ENCODE measurements at places on chromosomes 2 and 18. TPM values are rescaled to one million over a fixed set of nuclear protein-coding genes. Genes with fewer than 3 reads are reported as not detected.

DNA sequence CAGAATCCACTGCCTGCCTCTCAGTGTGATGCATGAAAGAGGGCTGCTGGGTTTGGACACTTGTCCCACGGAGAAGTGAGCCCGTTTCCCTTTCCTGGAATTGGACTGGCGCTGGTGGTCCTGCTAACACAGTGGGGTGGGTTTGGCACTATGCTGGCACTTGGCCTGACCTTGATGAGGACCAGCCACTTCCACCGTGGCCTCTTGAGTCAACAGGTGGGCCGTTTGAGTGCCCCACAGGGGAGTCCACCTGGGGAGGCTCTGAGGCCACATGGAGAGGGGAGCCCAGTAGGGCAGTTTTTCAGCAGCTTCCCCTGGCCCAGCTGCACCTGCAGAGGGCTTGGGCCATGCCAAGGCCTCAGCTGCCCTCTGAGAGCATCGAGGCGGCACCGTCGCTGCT lies 56.5 kb downstream of the MBP start:
- no peak for DNase-seq

Gene OXER1
- total RNA-seq = 0.40 TPM

Gene MXD1
- 11.7 TPM for total RNA-seq

Gene ORMDL1
- total RNA-seq = 53.7 TPM

- DNase-seq = no peak
These were observed 33.6 kb upstream of the VWC2L start for GRCh38 chr2:214377286-214377624.

All from activated CD8-positive, alpha-beta T cell treated with anti-CD3 and anti-CD28 coated beads for 36 hours (primary cell).